B cell (primary cell): ENCODE measurements at places on chromosomes 11 and 22. TPM values are rescaled to one million over a fixed set of nuclear protein-coding genes. Genes with fewer than 3 reads are reported as not detected.

GAL3ST3 gene
- polyA plus RNA-seq: not detected in 2 replicates

SART1 gene
- 57.1 and 74.5 TPM in 2 replicates for polyA plus RNA-seq

HORMAD2 gene
- not detected in 2 replicates for polyA plus RNA-seq

PACS1 gene
- 121 and 131 TPM in 2 replicates for polyA plus RNA-seq

YPEL4 gene
- 0.03 and 0.19 TPM in 2 replicates for polyA plus RNA-seq

GRCh38 chr11:16378906-16379305 is 22.6 kb upstream of the SOX6 start:
- DNase-seq: no peak

DNA sequence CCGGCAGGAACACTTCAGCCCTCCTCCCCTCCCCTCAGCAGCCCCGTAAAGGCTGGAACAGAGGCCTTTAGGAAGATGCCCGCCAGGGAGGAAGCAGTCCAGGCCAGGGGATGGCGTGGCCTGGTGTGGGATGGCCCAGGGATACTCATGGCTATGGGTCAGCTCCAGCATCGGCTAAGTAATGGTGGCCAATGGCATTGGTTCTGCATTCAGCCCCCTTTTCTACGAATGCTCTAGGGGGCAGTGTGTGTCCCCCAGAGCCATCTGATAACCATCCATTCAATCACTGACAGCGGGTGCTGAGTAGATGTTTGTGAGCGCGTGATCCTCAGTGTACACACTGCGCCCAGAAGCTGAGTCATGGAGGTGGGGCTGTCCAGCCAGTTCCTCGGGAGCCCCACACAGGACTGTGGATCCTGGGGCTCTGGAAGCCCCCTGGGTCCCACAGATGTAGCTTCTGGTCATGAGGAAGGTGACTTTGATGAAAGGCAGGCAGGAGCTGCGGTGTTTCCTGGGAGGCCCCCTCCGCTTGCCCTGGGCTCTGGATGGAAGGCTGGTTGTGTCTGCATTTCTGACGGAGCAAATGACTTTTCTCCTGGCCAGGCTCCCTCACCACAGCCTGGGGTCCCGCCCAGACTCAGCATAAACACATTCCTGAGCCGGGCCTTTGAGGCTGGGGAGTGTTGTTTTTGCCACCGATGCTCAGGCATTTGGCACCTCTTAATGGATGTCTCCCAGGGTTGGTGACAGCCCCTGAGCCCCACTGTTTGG is 46.5 kb downstream of the FBLN1 start:
- DNase-seq: no peak

- no peak for DNase-seq
Observed at GRCh38 chr11:117092951-117093590, 5.2 kb downstream of the SIK3 start.

DNA sequence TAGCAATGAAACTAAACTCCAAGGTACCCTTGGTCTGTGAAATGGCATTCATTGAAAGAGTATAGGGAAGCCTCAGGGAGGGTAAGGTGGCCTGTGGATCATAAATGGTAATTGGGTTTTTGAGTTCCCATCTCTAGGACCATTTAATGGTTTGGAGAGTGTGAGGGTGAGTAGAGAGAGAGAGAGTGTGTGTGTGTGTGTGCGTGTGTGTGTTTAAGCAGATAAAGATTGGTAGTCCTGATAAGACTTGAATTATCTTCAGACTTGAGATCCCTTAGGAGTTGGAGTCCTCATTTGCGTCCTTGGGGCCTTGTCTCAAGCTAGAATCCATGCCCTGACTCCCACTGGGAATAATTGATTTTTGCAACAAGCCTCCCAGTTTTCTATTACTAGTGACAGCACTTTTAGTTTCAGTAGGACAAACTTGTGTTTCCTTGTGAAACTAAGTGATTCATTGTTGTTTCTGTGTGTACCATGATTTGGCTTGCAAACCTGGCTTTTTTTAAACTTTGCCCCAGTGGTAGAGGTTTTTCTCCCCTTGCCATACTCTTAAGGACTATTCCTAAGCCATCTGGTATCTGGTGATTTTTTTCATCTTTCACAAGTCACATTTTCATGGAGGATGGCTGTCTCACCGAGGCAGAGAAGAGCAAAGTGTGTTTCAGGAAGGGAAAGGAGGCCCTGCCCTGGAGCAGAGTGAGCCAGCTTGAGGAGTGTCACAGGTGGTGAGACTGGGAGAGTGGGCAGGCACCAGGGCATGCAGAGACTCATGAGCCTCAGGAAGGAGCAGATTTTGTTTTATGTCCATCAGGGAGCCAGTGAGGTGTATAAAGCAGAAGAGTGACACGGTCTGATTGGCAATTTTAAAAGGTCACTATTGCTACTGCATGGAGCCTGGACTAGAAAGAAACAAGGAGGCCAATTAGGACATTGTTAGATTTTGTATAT is 26.7 kb downstream of the ALKBH3 start:
- no peak for DNase-seq

- no peak for DNase-seq
Observed at GRCh38 chr11:2208691-2209369, 37.2 kb upstream of the TH start.

DNA sequence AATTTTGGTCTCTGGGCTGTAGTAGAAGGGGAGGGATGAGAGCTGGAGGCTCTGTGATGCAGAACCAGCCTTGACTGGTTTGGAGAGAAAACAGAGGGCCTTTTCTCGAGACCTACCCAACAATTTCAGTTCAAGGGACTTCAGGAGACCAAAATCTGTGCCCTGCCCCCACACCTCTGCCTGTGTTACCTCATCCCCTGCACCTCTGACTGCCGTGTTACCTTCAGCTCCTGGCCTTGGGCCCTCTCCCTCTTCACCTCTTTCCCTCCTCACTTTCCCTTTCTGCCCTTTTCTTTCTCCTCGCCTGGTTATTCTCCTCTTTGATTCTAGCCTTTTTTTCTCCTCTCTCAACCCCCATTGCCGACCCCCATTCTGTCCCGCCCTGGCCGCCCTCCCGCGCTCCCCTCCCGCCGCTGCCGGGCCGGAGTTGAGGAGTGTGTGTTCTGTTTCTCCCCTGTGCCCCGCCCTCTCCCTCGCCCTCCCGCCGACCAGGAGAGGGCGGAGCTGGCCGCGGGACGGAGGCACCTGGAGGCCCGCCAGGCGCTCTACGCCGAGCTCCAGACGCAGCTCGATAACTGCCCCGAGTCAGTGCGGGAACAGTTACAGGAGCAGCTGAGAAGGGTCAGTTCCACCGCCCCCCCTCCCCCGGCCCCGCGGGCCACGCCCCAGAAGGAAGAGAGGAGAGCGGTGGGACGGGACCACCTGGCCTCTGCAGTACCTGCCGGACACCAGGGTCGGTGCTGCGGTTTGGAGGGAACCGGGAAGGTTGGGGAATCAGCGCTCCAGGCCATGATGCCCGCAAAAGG is 27.2 kb downstream of the PHLDB1 start:
- no peak for DNase-seq

- no peak for DNase-seq
Observed at GRCh38 chr22:48885271-48885918, 942.3 kb downstream of the BRD1 start.

DNA sequence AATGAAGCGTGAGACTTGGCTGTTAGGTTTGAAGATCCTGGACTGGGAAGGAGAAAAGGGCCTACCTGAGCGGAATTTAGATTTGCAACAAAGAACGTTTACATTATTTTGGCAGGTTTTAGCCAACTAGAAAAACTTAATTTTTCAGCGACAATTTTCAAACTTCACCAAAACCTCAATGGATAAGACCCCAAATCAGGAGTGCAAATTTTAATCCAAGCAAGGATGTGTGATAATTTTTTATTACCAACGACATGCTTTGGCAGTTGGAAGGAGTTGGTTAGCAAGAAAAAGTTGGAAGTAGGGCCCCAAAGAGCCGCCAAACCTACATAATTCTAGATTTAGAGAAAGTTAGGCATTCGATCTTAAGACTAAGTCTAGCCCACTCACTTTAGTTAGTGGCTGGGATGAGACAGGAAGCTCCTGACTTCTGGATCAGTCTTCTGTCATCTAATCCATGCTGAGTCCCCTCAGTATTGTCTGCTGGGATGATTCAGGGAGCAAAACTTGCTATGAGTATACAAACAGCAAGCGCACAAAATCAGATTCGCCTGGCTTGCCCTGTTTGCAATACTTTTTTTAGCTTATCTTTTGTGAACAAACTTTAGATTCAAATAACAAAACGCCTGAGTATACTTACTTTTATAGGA is 787 bp upstream of the RDX start:
- DNase-seq: peak; percentile 20

- DNase-seq: no peak
Observed at GRCh38 chr22:45389546-45389945, 23.9 kb downstream of the SMC1B start.

DNA sequence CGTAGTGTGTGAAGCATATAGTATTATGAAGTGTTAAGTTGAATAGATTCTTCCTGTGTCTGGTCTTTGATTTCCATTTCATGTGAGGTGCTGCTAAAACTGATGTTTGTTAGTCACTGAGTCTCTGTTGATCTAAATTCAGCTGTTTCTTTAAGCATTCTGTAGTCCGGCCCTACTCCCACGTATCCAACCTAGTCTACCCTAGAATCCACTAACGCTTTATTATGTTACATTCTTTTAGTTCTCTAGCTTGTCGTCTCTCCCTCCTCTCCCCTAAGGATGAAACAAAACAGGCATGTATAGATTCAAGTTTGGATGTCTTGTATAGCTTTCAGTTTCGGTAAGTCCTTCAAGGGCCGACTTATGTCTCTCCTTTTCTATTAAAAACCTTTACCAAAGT is 4.1 kb downstream of the WEE1 start:
- peak; percentile 30 for DNase-seq

DNA sequence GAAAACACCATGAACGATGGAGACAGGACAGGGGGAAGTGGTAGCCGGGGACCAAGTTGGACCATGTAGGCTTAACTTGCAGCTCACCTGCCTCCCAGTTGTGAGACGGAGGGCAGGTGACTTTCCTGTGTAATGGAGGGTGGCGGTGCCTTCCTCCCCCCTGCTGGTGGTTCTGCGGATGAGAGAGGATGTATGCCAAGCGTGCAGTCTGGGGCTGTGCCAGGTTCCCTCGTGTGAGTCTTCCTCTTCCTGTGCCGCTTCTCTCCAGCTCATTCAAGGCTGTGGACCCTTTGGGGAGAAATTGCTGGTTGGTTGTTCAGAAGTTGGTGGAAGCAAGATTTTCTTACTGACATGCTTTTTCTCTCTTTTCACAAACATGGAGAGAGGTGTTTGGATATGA is 35.1 kb downstream of the MPPED1 start:
- DNase-seq: no peak

DNA sequence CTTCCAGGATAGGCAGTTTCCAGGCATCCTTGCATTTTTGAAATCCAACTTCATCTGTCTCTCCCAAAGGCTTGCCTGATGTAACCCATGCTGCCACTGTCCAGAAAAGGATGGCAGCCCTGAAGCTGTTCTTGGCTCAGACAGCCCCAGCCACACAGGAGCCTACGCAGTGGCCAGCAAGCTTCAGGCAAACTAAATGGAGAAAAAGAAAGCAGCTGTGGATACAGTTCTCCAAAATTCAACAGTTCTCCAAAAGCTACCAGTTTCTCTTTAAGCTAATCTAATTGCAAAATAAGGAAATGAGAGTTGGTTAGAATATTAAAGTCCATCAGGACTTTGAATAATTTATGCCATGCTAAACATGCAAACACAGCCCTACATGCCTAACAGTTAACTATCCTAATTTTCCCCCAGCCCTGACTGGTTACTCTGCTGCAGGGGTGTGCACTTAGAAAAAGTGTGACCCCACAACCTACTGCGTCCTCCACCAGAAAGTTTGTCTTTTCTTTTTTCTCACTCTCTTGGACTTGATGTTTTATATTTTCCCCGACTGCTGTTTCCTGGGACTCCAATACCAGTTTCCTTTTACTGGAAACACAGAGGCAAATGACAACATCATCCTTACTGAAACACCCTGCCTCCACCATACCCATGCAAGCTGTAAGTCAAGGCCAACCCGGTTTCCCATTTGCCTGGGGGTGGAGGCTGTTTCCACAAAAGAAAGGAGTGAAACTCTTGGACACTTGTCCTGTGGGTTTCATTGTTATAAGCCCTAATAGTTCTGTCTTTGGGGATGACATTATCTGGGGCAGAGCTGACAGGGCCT is 69.1 kb upstream of the OR5AN1 start:
- DNase-seq: peak; percentile 52

DNA sequence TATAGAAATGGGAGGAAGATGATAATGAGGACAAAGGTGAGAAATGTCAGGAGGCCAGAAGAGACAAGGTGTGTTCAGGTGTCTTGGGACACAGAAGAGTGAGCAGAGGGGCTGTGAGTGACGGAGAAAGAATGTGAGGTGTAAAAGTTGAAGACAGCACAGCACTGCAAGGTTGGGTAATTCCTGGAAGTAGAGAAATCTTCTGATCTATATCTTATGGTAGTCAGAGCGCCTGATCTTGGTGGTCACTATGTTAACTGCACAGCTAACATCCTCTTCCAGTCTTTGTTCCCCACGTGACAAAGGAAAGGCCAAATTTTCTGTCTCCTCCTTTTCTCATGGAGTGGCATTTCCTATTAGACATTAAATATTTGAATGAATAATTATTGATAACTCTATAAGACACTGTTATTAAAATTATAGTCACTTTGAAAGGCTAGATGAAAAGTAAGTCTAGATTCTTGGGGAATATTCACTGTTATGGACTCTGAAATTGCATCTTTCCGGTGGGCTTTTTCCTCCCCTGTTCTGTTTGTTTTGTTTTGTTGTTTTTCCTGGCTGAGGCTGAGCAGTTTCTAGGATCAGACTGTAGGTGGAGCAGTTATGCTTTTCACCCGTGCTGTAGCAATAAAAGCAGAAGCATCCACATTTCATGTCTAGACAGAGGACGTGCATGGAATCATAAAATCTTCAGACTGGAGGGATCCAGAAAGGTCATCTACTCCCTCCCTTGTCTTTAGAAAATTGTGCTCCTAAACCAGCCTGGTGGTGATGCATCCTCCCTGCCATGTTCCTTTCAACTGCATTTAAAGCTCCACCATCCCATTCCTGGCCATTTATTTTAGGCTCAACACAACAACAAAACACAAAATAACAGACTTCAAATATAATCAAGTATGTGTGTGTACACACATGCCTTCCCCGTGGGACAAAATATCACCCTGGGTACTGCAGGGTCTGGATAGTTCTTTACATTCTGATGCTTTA is 26.6 kb downstream of the SC5D start:
- DNase-seq: peak; percentile 77

- no peak for DNase-seq
Observed at GRCh38 chr22:47847131-47847890, 1084.9 kb downstream of the TBC1D22A start.

DNA sequence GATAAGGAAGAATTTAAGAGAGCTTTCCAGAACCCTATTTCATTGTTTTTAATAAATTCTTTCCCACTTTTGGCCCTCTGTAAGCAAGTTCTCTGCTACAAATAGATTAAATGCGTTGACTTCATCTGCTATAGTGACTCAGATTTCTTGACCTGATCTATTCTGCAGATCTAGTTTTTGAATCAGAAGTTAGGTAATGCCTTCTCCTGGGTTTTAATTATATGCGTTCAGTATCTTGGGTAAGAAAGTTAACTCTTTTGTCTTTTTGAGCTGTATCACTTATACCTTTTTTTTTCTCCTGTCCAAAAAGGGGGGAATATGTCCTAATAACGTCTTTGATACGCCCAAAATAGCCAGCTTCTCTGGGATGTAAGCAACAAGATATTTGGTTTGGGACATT is 2.4 kb upstream of the HEPHL1 start:
- DNase-seq: no peak

GRCh38 chr11:32829680-32830412 is at the start of gene PRRG4:
Gene PRRG4 (plus strand): TSS chr11:32829927. CDS start chr11:32830530, 603 bp downstream.
- peak; percentile 48 for DNase-seq
